ENCODE measurements at places on chromosomes 3 and 15.

GRCh38 chr3:26260139-26260538 lies 362.4 kb upstream of the LRRC3B start:
- DNase-seq, result no peak

DNA sequence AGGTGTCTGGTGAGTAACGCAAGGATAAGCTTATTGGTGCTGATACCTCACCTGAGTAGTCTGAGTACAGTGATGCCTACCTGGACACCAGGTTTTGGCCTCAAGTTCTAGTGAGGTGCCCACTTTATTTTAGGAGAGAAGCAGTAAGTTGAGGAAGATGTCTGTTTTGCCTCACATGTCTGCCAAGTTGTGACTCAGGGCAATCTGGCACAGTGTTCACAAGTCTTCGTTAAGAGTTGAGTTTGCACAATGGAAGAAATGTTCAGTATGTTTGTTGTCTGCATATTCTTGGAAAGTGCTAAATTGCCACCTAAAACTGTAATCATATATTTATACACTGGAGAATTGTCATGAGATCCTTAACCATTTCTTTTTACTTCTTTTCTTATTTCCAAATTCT lies 122.2 kb downstream of the KCNH8 start:
- no peak for DNase-seq

- DNase-seq, result no peak
Observed at GRCh38 chr15:68666120-68666811, 87.5 kb downstream of the CORO2B start.

DNA sequence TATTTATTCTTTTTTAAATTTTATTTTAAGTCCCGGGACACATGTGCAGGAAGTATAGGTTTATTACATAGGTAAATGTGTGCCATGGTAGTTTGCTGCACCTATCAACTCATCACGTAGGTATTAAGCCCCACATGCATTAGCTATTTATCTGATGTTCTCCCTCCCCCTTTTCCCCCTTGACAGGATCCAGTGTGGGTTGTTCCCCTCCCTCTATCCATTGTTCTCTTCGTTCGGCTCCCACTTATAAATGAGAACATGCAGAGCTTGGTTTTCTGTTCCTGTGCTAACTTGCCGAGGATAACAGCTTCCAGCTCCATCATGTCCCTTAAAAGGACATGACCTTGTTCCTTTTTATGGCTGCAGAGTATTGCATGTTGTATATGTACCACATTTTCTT lies 220.3 kb downstream of the OCA2 start:
- DNase-seq, result no peak

DNA sequence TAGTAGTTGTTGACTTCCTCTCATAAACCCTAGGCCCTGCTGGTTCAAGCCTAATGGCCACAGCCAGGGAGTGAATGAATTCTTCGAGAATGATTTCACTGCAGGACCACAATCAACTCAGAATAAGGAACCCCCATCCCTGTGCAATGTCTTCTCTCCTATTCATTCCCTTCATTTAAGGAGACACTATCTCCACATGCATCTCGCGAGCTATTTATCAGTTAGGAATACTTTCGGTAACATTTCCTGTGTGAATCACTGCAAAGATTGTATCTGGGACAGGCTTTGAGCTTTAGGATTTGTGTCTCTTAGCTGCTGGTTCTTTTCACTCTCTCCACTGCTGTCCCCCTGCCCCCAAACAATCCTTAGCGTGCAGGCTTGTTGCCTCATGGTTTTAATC lies 94.4 kb downstream of the MYLK start:
- no peak for DNase-seq

Measured in activated gamma-delta T cell treated with anti-CD3 and anti-CD28 coated beads, Interleukin-2, amount 50 U/mL, for 16 hours (primary cell).